ENCODE measurements at places on chromosomes 7 and 10.
A peak's percentile ranks its signal among the peaks of the same experiment; 100 is the strongest.

DNA sequence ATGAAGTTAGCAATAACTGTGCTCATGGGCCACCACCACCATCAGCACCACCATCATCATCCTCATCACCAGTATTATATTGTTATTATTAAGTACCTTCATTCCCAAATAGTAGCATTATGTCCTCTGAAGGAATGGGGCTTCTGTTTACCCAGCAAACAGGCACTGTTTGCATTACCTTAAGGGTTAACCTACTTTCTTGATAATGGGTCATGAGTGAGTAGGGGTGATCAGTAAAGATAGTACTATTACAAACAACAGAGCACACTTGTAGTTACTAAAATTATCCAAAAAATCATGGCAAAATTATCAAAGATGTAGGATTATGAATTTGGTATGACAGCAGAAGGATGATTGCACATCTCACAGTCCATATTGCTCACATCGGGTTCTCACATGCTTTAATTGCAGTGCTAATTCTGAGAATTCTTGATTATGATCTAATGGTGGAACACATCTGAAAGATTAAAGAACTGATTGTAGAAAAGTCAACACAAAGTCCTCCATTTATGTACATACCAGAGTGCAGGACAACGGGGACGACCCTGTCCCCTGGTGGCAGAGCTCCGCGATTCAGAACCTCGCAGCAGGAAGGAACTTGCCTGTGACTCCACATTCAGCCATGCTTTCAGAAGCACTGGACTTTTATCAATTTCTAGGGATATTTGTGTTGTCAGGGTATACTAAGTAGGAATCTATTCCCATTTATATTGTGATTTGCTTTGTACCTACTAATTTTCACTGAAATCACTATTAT lies 31.0 kb downstream of the PDE1C start:
- no peak for DNase-seq

GRCh38 chr7:146119002-146119401 lies 2.4 kb downstream of the CNTNAP2 start:
- no peak for DNase-seq

- no peak for DNase-seq
These were observed 81.8 kb downstream of the SEMA3A start for GRCh38 chr7:84112771-84113170.

- DNase-seq, result no peak
These were observed 7.1 kb downstream of the GRM8 start for GRCh38 chr7:127245607-127246006.

- DNase-seq, result no peak
These were observed 3.5 kb downstream of the NOS3 start for GRCh38 chr7:150994141-150994837.

DNA sequence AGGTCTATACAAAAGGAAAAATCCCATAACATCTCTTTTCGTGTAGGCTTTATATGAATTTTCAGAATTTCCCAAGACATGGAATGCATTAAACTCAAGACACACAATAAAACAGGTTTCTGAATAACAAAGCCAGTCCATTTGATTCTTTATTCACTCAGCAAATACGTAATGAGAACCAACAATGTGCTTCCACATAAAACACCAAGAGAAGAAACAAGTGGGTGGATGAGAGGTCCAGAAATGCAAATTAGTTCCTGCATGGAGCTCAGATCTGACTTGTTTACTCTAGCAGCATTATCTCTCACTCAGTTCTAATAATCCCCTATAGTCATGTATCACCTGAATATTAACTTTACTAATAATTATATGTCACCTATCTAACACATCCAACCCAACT lies 249.5 kb downstream of the LRRTM3 start:
- DNase-seq, result no peak

DNA sequence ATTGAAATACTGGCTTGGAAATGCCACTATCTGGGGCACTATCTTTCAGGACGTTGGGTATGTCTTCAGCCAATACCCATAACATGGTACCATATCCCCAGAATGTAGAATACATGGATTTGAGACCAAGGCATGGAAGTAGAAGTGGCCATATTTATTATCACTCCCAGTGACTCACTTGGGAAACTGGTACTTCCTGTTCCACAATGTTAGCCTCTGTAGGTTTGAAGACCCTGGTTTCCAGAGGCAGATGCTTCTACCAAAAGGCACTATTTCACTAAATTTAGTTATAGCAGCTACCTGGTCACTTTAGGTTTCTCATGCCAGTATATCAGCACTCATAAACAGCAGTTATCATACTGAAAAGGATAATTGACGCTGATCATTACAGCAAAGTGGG lies 184.2 kb downstream of the CCDC71L start:
- DNase-seq, result no peak

DNA sequence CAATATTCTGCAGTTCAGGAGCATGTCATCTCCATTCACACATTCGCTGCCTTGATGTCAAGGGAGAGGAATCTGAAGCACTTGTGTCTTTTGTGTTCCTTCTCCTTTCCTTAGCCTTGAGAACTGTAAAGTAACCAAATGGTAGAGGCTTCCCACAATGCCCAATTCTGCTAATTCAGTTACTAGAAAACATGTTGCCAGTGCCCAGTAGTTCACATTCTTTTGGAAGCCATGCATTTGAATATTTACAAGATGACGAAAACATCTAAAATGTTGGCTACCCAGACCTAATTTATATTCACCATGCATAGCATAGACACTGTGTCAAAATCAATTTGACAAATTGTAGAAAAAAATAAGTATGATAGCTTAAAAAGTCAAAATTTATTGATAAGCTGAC lies 852.7 kb upstream of the PHF14 start:
- no peak for DNase-seq

GRCh38 chr10:132489053-132489703 lies 48.4 kb upstream of the INPP5A start:
- peak; percentile 72 for DNase-seq

DNA sequence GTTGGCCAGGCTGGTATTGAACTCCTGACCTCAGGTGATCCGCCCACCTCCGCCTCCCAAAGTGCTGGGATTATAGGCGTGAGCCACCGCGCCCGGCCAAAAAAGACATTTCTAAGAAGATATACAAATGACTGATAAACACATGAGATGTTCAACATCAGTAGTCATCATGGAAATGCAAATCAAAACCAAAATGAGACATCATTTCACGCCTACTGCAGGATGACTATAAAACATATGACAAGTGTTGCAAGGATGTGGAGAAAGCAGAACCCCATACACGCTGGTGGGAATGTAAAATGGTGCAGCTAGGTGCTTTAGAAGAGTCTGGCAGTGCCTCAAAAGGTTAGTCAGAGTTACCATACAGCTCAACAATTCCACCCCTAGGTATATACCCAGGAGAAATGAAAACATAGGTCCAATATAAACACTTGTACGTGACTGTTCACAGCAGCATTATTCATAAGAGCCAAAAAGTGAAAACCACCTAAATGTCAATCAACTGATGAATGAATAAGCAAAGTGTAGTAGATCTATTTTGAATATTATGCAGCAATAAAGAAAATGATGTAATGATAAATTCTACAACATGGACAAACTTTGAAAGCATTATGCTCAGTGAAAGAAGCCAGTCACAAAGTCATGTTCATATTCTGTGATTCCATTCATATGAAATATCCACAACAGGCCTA lies 24.5 kb downstream of the TMEM209 start:
- no peak for DNase-seq

- DNase-seq, result no peak
These were observed 192.3 kb downstream of the EVX1 start for GRCh38 chr7:27434756-27435400.

GRCh38 chr10:80464557-80465450 lies 10.7 kb downstream of the TSPAN14 start:
- peak; percentile 27 for DNase-seq

- no peak for DNase-seq
These were observed 39.6 kb downstream of the STARD3NL start for GRCh38 chr7:38217672-38218071.

DNA sequence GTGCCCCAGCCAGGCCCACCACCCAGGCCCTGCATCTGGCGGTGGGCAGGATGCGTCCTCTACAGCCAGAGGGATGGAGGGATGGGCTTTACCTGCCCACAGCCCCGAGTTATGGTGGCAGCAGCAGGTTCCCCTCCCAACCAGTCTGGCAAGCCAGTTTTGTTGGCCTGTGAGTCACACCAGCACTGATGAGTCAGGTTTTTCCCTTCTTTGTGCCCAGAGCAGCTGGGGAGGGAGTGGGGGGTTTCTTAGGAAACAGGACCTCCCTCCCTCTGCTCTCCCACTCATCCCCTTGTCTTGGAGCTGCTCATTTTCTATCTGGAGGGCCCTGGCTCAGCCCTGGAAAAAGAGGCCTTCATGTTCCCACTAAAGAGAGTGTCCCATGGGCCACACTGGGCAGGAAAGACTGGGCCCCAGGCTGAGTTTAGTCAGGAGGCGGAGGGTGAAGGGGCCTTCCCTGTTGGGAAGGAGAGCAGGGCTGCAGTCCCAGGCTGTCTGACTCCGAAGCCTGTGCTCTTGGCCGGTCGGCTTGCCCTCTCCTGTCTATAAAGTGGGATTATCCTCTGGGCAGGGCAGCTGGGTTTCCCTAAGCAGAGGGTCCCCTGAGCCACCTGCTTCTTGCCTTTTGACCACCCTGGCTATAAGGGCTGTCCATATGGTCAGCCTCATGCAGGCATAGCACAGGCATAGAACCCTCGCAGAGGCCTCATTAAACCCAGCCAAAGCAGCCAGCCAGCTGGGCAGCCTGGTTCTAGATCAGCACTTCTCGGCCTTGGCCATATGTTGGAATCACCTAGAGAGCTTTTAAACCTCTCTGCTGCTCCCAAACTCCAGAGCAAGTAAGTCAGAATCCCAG lies 30.2 kb upstream of the ANKRD2 start:
- peak; percentile 74 for DNase-seq

DNA sequence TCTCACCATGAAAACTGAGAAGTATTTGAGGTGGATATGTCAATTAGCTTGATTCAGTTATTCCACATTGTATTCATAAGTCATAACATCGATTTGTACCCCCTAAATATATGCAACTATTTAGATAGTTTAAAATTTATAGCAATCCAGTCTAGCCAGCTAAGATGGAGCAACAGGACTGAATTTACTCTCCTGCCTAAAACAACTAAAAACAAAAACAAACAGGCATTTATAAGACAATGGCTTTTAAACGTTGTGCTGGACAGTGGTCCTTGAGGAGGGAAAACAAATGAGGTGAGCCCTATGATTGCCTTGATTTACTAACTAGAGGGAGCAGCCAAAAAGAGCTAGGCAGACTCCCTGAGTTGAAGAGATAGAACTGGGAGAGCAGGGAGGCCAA lies 814 bp upstream of the GPAM start:
- no peak for DNase-seq

- no peak for DNase-seq
These were observed 119.4 kb downstream of the ZFAND4 start for GRCh38 chr10:45553155-45553554.

DNA sequence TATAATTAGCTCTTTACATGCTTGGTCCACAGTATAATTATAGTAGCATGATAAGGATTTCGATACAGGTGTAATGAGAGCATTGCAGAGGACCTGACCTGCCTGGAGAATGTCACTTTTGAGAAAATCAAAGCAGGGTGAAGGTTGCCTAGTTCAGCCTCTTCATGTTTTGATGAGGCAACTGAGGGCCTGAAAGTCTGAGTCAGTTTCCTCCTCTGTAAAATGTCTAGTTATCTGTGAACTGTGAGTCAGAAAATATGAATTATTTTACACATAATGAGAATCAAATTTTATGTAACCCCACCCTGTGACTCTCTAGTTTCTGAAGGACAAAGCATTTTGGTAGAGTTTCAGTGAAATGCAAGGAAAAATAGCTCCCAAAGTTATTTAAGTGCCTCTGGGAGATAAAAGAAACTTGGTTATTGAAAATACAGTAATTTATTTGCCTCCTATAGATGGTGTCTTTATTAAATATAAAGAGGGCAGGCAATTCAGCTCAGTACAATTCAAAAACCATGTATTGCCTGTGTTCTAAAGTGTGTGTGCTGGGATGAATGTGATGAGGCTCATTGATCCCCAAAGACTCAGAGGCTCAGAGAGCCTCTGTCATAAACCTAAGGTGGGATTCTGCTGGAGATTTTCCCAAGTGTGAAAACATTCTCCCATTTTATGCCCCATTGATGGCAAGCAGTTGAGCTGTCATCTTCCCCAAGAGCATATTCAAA lies 37.3 kb upstream of the SAMD9L start:
- no peak for DNase-seq

DNA sequence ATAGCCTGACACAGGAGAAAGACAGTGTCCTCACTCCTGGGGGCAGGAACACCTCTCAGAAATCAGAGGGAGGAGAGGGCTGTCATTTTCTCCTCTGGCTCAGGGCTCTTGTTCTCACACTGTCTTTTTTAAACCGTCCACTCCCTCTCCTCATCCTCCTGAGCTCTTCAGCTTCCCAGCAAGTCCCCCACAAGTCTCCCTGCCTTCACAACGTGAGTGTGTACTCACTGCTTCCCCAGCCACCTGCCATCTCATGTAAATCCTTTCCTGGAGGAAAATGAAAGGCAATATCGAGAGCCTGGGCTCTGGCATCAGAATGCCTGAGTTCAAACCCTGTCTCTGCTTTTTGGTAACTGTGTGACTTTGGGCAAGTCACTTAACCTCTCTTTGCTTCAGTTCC lies 5.7 kb downstream of the LLCFC1 start:
- DNase-seq, result no peak

GRCh38 chr7:44107961-44108767 lies 4.0 kb downstream of the AEBP1 start:
- DNase-seq, result no peak

GRCh38 chr7:55375237-55375636 lies 10.1 kb downstream of the LANCL2 start:
- DNase-seq, result no peak

DNA sequence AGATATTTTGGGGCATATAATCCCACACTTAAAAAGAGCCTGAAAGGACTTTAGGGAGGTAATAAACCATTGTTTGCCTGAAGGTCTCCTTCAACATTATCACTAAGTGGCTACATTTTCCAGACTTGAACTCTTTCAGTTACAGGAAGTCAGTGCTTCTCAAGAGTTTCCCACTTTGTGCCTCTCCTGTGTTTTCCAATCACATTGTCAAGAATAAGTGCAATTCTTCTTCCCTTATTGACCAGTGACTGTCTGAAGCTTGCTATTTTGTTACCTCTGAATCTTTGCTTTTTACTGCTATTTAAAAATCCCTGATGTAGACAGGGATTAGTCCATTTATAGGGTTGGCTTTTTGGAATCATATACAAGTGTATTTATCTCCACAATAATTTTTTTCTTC lies 346.7 kb upstream of the ANKRD30A start:
- DNase-seq, result no peak

DNA sequence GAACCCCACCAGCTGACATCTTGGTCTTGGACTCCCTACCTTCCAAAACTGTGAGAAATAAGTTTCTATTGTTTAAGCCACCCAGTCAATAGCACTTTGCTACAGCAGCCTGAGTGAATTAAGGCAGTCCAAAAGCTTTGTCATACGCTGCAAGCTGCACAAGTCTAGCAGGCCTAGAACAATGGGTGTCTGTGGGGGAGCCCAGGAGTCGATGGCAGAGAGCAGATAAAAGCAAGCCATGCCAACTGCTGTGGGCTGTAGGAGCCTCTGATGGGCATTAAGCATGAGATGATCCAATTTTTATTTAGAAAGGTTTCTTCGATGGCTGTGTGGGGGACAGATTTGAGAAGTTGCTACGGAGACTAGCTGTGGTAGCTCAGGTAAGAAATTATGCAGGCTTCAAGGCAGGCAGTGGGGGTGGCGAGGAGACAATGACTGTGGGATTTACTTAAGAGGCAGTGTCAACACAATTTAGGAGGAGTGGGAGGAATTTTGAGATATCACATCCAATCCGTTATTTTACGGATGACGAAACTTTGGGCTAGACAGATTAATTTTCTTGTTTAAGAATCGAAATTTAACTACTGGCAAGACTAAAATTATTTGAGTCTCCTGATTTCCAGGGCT lies 110.4 kb downstream of the NRCAM start:
- DNase-seq, result no peak

GRCh38 chr7:94252971-94253370 lies 141.7 kb upstream of the COL1A2 start:
- no peak for DNase-seq

Data from brain pericyte (primary cell).